ENCODE measurements at places on chromosomes 11 and 22.
A peak's percentile ranks its signal among the peaks of the same experiment; 100 is the strongest.

DNA sequence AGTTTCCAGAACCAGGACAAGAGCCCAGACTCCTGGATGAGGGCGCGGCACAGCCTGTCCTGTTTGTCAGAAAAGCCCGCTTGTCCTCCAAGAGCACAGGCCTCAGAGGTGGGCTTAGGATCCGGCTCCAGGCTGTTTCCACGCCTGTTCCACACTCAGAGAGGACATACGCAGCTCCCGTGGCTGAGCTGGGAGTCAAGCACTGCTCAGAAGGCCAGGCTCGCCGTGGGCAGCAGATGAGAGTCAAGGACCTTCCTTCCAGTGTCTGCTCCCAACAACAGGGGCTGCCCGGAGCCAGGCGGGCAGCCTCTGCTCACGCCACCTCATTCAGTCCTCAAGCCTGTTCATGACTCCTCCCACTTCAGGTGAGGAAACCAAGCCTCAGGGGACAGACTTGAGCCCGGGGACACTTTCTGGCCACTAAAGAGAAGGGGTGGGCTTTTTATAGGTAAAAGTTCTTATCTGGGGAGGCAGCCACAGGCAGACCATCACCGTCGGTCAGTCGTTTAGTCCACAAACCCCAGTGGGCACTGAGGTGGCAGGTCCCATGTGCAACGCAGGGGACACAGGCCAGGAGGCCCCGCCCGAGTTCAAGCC is 3.8 kb downstream of the CYB5R3 start:
- DNase-seq = no peak

DNA sequence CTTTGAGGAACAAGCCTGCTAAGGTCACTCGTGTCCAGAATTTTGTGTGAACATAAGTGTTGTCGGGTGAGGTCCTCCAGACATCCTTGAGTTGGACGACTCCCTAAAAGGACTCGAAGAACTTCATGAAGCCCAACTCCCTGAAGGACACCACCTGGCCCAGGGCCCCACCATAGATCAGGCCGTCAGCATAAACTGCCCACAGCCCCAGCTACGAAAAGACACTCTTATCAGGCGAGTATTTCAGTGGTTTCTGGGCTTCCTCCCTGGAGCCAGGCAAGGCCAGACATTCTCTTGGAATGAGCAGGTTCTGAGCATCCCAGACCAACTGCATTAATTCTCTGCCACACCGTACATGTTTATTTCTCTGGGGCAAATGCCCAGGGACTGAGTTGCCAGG is 170.1 kb downstream of the IGLL1 start:
- DNase-seq = no peak

- DNase-seq = peak; percentile 27
Observed at GRCh38 chr11:67352546-67353316, 615 bp downstream of the POLD4 start.

DNA sequence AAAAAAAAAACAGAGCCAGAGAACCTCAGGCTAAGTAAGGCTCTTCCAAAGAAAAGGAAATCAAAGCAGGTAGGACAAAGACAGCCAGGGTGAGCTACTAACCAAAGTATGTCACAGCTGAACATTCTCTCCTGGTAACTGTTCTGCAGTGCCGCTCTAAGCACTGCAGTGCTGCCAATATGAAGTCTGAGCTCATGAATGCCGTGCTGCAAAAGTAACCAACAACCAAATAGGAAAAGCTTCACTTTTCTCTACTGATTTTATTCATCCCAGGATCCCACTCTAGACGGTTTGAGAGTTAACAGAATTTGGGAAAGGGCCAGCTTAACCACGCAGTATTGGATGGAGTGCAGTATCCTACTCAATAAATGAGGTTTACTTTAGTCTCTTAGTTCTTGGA is 3.5 kb downstream of the SIK3 start:
- no peak for DNase-seq

DNA sequence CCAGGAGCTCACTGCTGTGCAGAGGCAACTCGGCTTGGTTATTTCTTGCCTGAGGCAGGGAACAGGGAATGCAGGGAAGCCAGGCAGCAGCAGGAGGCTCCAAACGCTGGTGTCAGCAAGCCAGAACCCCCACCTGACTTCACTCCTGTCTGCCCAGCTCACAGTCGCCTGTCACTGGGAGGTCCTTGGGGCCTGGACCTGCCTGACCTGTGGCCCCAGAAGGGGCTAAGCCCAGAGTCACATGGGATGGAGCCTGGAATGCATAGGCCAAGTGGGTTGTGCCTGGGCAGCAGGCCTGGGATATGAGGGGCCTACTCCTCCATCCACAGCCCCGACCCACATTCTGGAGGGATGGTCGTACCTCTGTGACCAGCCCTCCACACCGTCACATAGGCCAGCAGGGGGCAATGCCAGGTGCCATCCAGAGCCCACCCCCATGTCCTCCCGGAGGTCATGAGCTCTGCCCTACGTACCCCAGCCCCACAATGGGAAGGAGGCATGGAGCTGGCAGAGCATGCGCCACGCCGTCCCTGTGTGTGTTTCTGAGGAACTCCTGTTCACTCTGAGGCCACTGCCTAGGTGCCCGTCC is 5.2 kb downstream of the RASSF7 start:
- DNase-seq = no peak

DNA sequence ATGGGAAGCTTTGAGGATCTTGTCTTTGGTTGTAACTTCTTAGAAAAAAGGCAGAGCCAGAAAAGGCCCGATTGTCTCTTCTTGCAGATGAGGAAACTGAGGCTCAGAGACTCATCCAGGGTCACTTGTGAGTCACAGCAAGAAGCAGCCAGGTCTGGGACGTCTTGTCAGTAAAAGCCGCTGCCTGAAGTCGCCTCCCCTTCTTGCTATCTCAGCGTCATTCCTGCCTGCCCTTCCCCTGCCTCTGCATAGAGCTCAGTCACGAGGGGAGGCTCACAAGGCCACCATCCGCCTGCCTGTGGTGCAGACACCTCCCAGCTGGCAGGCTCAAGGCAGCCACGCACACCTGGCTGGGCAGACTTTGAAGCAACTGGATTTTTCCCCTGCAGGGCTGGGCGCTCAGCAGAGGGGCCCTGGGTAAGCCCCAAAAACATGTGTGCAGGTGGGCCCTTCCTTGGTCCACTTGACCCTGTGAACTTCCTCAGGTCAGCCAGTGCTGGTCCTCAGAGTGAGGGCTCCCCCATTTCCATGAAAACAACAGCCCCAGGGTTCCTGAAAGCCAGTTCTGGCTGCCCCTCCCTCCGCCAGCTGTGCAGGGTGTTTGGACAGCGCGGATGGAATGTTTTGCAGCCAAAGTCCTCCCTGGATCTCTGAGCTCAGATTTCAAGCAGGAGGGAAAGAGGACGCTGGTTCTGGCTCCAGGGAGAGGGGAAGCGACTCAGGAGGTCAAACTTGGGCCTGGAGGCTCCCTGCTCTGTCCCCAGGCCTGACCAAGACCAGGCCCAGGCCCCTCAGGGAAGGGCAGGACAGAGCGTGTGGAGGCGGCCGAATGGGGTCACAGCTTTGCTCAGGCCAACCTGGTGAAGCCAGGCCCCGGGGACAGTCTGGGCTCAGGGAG is 6.0 kb upstream of the RAB3IL1 start:
- DNase-seq = no peak

DNA sequence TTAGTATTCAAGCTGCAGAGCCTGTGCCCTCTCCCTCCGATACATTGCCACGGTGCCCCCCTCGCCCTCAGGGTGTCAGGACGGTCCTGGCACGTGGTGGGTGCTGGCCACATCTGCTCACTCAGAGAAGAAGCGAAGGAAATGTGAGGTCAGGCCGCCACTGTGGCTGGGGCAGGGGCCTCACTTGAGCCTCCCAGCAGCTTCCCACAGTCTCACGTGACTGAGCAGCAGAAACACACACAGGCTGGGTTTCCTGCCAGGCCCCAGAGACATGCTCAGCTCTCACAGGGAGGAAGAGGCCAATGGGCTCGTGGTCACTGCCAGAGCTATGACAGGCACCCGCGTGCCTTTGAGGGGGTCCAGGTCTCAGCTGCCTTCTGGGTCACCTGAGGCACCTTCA is 37.9 kb upstream of the PRR5 start:
- DNase-seq = peak; percentile 37

DNA sequence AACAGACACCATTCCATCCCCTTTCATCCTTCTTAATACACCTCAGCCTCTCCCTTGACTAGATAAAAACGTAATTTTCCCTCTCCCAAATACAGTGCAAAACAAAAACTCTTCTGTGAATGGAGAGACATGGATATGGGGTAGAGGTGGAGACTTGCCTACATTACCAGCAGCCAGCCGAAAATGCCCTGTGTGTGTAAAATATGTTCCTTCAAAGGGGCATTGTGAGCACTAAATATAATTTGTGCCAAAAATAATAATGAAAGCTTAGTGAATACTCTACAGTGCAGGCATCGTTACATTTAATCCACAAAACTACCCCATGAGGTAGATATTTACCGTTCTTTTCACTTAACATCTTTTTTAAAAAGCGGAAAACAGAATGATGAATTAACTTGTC is 1.0 kb upstream of the TRIM44 start:
- no peak for DNase-seq

DNA sequence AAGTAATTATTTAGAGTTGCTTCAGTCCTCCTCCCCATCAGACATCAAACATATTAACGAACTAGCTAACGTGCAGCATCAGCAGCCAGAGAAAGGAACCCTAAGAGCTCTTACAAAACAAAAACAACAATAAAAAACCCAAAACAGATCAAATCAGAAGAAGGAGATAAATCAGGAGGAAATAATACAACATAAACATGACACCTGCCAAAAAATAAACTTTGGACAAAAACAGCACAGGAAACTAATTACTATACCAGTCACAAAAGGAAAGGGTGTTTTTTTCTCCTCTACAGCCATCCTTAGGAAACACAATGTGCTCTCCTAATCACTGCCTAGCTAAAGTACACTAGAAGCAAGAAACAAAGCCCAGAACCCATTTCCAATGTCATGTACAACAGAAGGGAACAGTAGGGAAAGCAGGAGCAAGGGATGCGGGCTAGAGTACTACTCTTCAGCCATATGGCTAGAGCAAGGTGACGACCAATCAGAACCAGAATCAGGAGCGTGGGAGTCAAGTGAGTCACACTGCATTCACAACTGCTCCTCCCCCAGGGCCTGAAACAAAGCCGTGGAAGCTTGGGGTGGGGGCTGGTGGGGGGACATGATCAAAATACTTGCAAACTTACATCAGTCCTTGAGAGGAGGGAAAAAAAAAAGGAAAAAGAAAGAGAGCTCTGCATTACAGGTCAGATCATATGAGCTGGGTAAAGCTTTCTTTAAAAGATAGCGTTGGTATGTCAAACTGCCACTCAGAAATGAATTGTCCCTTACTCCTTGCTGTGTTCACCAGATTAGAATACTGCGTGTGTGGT is 60.4 kb downstream of the LARGE2 start:
- no peak for DNase-seq

Data from stimulated activated CD8-positive, alpha-beta memory T cell treated with anti-CD3 and anti-CD28 coated beads, Interleukin-4, amount 100 ng/mL, for 1 hour (primary cell).